ENCODE measurements at places on chromosomes 6 and 20. TPM values are rescaled to one million over a fixed set of nuclear protein-coding genes. Genes with fewer than 3 reads are reported as not detected.
A peak's percentile ranks its signal among the peaks of the same experiment; 100 is the strongest.

Gene CLVS2
- not detected for total RNA-seq

Gene PLA2G7
- total RNA-seq = not detected

Gene SNAP25
- total RNA-seq = not detected

Gene LSM2
- 58.4 TPM for total RNA-seq

Gene PKHD1
- total RNA-seq = 0.22 TPM

Gene FAM217A
- not detected for total RNA-seq

Gene PTK6
- 0.23 TPM for total RNA-seq

Gene SIM1
- total RNA-seq = 1.7 TPM

DNA sequence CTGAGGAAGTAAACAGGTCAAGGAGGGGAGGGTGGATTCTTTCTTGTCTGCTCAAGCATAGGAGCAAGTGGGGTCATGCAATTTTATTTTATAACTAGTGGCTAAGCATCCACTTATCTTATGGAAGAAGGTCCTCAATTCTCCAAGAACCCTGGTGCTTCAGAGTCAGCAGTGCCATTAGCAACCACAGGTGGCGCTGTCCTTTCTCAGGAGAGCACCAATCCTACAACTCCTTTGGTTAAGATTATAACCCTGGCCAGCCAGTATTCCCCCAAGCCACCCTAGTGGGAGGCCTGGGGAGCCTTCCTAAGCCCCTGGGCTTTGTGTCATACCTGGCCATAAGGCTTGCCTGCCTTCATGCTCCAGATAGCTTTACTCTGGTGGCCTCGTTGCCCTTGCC lies 60.7 kb downstream of the PCSK2 start:
- no peak for DNase-seq

DNA sequence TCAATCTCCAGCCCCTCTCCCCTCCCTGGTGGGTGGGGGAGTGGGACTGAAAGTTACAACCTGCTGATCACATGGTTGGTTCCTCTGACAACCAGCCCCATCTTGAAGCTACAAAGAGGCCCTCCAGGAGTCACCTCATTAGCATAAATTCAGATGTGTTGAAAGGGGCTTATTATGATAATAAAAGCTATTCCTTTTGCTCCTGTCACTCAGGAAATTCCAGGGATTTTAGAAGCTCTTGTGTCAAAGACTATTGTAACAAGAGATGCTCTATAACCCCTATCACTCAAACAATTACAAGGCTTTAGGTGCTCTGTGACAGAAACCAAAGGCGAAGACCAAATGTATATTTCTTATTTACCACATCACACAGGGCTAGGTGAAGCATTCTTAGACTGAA lies 30.1 kb upstream of the MBOAT1 start:
- DNase-seq = no peak

DNA sequence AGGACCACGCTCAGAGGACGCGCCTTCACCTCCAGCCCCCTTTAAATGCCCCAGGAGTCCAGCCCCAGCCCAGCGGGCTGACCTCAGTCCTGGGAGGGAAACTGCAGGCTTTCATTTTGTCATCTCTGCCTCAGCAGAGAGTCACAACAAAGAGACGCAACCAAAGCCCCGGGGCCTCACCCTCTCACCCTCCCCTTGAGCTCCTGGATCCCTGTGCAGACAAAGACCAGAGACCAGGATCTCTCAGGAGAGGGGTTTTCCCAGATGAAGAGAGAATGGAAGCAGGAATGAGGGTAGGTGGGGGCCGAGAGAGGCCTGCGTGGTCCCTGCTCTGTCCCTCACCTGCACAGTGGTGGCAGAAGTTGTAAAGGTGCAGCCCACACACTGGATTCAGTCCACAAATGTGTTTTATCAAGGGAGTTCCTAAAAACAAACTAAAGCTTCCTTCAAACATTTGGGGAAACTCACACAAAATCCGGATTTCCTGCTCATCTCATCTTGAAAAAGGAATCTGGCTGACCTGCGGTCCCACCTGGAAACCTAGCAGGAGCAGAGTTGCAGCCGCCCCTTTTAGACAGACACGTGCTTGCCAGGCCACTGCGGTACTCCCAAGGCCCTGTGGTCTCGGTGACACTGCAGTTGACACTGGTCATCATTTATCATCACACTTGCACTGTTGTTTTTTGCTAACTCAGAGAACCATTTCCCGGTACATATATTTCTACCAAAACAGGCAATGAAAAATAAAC lies 27.1 kb downstream of the PTGIS start:
- DNase-seq = no peak

- no peak for DNase-seq
Measured at GRCh38 chr6:169648092-169648491, 53.7 kb downstream of the WDR27 start.

GRCh38 chr20:16179919-16180318 lies 393.3 kb downstream of the KIF16B start:
- DNase-seq = no peak

DNA sequence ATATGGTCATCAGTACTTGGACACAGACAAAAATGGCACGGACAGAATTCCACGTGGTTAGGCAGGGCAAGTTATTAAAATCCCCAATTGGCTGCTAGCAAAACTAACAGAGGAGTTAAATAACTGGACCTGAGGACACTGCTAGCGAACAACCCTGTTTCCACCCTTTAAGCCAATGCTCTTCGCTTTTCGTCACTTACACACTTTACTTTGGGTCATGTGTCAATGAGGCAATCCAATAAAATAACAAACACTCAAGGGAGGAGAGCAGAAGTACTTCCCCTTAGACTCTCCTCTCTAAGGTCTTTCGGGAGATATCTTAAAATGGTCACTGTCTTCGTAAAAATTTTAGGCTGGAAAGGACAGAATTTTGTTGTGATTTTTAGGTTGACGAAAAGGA lies 68.6 kb downstream of the LCA5 start:
- no peak for DNase-seq

DNA sequence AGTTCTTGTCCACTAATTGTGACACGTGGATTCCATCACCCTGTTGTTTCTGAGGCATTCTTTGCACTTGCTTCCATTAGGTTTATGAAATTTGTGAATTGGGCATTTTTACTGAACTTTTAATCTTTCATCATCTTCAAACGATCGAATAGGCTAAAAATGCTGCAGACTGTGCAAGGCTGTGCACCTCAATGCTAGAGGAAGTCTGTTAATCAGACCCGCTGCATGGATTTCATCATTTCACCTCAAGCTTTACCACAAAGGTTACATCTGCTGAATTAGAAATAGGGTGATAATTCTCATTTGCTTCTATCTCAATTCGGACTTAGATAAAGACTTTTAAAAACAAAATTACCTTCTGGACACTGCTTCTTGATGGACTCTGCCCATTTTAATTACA lies 27.8 kb upstream of the F13A1 start:
- DNase-seq = no peak

DNA sequence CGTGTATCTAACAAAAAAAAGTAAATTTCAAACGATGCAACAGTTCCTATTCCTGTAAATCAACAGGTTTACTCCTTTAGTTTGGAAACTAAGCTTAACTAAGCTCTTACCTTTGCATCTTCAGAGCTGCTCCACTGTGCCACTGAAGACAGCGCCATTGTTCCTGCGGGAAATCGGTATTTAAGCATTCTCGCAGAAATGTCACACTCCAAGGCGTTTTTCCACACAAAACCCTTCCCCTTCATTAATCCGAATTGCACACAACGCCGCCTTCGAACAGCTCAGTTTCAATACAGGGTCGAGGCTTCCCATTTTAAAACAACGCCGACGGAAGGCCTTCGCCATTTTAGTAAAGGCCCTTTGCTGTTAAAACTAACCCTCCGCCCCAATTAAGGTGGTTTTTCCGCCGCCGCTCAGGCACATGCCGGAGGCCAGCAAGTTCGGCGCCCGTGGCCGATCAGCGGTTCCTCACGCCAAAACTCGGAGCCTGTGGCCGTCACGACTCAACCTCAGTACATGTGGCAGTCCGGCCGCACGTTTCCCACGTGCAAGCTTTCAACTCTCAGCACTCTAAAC lies 35.4 kb upstream of the SYNCRIP start:
- DNase-seq = no peak

GRCh38 chr6:25359191-25359861 lies 80.2 kb downstream of the CARMIL1 start:
- peak; percentile 50 for DNase-seq

GRCh38 chr6:52540286-52540902 lies 36.5 kb downstream of the TRAM2 start:
- peak; percentile 60 for DNase-seq

DNA sequence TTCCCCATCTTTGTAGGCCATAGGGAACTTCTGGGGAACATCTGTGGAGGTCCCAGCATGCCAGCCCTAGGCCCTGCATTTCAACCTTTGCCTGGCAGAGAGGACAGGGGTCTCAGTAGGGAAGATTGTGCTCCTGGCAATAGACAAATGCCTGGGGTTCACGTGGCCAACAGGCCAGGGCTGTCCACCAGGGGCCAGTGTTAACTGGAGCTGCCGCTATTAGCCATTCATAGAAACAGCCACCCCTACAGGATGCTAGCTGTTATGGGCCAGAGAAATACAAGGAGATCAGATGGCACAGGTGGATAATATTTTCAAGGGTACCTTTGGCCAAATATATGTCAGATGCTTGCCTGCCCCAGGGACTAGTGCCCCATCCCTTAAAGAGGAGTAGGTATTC lies 932.9 kb downstream of the QKI start:
- no peak for DNase-seq

DNA sequence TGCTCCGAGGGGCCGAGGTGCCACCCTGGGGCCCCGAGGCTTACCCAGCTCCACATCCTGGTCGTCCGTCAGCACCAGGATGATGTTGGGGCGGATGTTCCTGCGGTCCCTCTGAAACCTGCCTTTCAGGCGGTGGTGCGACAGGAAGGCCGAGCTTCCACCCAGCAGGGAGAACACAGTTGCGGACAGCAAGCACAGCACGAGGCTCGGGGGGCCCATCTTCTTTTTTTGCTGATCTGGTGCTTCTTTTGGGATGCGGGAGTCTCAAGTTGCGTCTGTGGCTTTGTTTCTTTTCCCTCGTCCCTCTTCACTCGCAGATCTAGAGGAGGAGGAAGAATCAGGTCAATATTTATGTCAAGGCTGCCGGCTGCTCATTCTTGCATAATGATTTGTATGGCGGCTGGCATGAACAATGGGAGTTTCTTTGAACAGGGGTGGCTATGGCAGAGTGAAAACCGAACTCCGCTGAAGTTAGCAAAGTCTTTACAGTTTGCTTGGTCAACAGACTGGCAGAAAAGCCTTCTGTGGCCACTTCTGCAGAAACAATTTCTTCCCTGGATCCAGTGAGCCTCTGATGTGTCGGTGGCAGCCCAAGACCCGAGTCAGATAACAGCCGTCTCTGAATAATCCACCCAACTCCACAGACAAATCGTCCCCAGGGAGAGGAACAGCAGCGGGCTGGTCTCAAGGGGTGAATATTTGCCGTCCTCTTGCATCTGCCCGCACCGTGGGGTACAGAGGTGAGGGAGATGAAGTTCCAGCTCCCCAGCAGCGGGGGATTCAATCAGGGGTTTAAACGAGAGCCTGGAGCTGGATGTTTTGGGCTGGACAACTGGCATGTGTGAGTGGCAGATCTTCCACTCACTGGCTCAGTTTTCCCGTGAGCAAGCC lies 27.9 kb downstream of the SULF2 start:
- DNase-seq = no peak

- DNase-seq = peak; percentile 83
Measured at GRCh38 chr6:154448448-154449096, 61.9 kb downstream of the CNKSR3 start.

GRCh38 chr6:156852858-156853216 lies 75.7 kb downstream of the ARID1B start:
- no peak for DNase-seq

DNA sequence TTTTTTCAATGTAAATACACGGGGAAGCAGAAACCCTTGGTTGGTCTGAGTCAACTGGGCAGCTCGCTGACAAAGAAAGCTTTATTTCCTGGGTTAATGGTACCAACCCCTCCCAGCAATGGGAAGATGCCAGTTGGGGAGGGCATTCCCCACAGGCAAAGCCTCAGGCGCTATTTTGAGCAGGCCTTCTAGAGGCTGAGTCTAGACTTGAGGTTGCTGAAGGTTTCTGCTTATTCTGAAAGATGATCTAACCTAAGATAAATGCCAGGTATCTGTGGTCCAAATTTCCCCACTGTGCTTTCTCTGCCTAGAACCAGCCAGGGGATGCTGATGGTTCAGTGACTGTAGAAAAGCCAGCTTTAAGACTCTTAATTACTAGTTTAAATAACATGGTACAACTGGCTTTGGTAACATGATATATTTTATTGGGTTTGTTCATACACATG lies 172.5 kb upstream of the JARID2 start:
- DNase-seq = peak; percentile 50

DNA sequence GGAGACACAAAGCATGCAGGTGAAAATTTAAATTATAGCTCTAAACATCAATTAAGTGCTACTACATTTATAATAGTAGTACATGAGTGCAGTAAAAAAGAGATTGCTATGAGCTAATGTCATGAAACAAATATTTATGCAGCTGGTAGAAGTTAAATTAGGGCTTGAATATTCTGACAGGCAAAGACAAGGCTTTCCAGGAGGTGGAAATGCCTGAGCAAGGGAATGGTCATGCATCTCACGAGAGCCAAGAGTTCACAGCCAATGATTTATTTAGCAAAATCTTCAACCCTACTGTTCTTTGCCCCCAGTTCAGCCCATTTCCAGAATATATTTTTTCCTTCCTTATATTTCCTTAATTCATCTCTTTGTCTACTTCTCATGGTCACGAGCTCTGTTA lies 128.9 kb downstream of the HIVEP2 start:
- no peak for DNase-seq

DNA sequence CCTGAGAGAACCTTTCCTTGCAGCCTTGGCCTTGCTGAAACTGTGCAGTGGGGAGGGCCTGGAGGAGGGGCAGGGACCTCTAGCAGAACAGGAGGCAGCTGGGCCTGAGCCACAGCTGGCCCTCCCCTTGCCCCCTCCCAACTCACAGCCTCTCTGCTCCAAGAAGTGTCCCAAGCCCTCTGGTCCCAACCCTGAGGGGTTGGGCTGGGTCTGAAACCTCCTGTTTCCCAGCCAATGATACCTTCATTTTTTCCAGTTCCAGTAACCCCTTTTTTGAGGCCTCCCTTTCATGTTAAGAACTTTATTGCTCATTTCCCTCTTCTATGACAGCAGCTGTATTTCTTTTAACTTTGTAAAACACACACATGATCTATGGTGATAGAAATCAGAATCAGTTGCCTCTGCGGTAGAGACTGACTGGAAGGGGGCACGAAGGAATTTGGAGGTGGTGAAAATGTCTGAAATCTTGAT lies 17.9 kb upstream of the ARMC12 start:
- no peak for DNase-seq

GRCh38 chr20:32920530-32921298 lies 62.0 kb downstream of the EFCAB8 start:
- DNase-seq = no peak

DNA sequence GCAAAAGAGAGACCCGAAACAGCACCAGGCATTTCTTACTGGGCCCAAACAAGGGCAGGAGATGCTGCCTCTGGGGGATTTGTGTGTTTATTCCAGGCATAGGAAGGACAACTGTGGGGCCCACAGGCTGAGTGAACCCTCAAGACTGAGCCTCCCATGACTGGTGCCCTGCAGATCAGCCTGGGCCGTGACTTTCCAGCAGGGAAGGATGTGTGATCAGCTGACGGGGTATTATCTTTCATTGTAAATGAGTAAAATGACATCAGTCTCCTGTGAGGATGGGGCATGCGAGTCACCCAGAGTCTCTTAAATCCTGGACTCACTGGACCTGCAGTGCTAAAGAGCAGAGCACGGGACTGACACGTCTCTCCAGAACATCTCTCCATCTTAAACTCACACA lies 3.9 kb upstream of the TEAD3 start:
- peak; percentile 61 for DNase-seq

GRCh38 chr20:41462372-41463161 lies 95.9 kb upstream of the EMILIN3 start:
- no peak for DNase-seq
